ENCODE measurements at places on chromosomes 4 and X. TPM values are rescaled to one million over a fixed set of nuclear protein-coding genes. Genes with fewer than 3 reads are reported as not detected.

DNA sequence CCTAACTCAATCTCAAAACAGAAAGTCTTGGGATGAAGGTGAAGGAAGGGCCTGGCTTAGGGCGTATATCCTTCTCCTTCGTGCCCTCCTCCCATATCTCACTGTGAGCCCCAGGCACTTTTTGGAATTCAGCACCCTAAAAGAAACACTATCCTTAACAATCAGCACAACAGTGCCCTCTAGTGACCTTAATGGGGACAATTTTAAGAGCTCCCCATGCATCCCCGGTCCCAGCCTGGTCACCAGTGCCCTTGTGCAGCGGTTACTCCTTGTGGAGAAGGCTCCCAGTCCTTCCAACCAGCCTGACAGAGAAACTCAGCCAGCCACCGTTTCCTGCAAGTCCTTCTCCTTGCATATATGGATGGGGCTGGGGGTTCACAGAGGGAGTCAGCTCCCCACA lies 4.2 kb downstream of the PAK3 start:
- DNase-seq: no peak

GRCh38 chrX:143401160-143401559 lies 116.1 kb downstream of the SPANXN3 start:
- DNase-seq: no peak

SGMS2 gene
- polyA plus RNA-seq: 13.2 TPM

- DNase-seq: no peak
Measured at GRCh38 chr4:171601091-171601490, 212.1 kb upstream of the GALNTL6 start.

- no peak for DNase-seq
Measured at GRCh38 chrX:63404332-63404731, 53.2 kb upstream of the SPIN4 start.

CDX4 gene
- not detected for polyA plus RNA-seq

DNA sequence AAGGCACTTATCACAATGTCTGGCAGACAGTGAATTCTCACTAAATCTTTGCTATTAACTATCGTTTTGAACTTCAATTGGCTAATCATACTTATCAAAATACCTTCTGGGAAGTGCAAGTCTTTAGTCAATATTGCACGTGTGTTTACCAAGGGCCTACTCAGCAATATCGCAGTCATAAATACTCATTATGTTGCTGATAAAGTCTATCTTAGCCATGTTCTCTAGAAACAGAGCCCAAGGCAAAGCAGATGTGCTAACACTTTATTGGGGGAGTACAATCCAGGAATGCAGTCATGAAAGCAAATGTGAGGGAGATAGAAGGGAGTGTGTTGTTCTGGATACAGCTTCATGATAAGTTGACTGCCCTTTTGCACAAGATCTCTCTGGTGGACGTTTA lies 90.5 kb downstream of the FBXO8 start:
- DNase-seq: no peak

GRCh38 chrX:9668537-9668936 lies 97.1 kb downstream of the GPR143 start:
- no peak for DNase-seq

DNA sequence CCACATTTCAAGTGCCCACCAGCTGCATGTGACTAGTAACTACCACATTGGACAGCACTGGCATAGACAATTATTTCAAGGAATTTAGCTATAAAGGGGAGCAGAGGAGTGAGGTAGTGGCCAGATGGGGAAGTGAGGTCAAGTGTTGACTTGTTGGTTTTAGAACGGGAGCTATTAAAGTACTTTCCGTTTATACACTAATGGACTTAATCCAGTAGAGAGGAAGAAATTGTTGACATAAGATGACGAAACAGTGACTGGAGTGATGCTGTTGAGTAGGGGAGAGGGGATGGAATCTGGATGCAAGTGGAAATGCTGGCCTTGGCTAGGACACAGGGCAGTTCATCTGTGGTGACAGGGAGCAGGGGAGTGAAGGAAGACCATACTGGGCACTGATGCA lies 154.4 kb downstream of the AMMECR1 start:
- no peak for DNase-seq

- no peak for DNase-seq
Measured at GRCh38 chr4:89289312-89289711, 18.3 kb downstream of the GPRIN3 start.

GRCh38 chr4:1793496-1793840 lies 375 bp downstream of the FGFR3 start:
- DNase-seq: no peak

DUX4 gene
- polyA plus RNA-seq: 0.59 TPM

DNA sequence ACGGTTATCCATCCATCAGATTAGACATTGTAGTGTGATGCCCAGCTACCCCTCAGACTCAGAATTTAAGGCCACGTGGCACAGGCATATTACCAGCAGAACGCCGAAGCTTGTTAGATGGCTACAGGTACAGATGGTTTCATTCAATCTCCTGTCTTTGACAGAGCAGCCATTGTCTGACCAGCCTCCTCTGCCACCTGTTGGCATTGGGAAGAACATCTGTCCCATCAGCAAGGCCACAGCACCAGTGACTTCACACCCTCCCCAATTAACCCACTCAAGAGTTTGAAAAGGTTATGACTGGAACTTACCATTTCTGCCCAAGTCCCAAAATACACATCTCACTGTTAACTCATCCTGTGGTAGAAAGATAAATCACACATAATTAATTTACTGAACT lies 22.0 kb upstream of the PHKA2 start:
- DNase-seq: no peak

PF4V1 gene
- not detected for polyA plus RNA-seq

Data from renal cortex interstitium (tissue), 15 donors.